Stimulated activated CD8-positive, alpha-beta memory T cell treated with anti-CD3 and anti-CD28 coated beads, Interleukin-4, amount 100 ng/mL, for 4 hours (primary cell): ENCODE measurements at places on chromosomes 7 and 10.

DNA sequence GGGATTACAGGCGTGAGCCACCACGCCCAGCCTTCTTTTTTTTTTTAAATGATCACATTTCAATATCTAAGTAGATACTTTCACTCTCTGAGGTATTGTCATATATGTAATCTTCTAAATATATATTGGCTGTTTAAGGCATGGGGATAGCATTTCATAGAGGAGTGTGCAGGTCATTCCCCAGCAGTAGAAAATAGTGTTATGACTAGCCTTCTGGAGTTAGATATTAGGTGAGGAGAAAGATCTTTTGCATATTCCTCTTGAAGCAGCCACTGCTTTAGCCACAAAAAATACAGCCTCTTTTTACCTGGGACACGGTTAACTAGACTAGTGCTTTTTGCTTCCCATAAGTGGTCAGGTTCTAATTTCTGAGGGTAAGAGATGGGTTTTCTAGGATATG is 28.9 kb downstream of the ADD3 start:
- no peak for DNase-seq

- no peak for DNase-seq
These were observed 91.3 kb upstream of the SMIM30 start for GRCh38 chr7:113209449-113210203.

DNA sequence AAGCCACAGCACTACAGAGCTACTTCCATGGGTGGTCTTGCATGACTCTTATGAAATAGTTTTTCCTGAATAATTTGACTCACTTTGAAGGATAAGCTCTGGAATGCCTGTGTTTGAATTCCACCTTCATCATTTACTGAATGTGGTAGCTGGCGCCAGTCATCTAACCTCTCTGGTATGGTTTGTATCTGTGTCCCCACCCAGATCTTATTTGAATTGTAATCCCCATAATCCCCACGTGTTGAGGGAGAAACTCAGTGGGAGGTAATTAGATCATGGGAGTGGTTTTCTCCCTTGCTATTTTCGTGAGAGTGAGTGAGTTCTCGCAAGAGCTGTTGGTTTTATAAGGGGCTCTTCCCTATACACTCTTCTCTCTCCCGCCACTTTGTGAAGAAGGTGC is 11.2 kb upstream of the SLC13A1 start:
- DNase-seq: no peak

- no peak for DNase-seq
These were observed 76.7 kb downstream of the HHEX start for GRCh38 chr10:92766451-92766850.

- DNase-seq: no peak
These were observed 17.6 kb upstream of the FAM221A start for GRCh38 chr7:23662124-23662983.

DNA sequence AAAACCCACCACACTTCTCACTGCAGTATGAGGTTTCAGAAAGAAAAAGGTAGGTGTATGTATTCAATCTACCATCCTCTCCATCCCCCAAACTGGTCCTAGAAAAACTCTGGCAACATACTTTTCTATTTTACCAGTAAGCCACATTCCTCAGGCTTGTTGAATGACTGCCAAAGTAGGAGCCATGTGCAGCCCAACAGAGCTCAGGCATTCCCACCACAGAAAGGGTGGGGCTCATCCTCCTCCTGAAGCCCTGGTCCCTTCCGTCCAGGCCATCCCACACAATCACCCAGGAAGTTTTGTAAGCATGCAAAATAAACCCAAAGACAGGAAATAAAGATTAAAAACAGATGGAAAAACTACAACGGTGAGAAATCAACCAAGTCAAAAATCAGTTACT is 57.2 kb downstream of the MAD1L1 start:
- no peak for DNase-seq

DNA sequence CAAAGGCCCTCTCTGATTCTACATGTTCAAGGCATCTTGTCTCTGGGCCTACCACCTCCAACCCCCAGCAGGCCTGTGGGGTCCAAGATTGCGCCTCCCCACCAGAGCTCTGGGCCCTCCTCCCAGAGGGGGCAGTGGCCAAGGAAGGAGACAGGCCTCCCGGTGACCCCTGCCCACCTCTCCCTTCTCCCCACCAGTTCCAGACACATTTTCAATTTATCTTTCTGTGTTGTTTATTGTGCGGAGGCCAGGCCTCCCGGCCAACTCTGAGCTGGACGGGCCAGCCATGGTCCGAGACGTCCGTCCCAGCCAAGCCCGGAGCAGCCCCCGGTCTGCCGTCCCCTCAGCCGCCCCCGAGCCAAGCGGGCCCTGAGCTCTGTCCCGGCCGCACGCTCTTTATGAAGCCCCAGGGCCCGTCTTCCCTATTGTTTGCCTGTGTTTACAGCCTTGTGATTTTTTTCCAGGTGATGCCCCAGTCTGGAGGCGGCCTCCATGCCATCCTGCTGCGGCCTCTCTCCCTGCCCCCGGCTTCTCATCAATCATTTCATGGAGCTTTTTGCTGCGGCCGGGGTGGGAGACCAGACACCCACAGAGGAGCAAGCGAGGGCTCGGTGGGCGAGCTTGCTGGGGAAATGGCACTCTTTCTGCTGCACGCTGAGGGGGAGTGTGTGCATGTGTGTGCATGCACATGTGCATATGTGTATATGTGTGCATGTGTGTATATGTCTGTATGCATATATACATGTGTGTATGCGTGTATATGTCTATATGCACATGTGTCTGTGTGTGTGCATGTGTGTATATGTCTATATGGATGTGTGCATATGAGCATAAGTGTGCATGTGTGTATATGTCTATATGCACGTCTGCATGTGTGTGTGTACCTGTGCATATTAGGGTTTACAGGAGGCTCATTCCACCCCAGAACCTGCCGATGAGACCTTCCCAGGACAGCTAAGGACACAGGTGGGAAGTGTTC is 52.7 kb upstream of the ELN start:
- no peak for DNase-seq

GRCh38 chr7:4144172-4144701 is 537.9 kb upstream of the FOXK1 start:
- DNase-seq: no peak

GRCh38 chr10:80289451-80290287 is at the start of gene MAT1A:
Gene MAT1A (minus strand): TSS chr10:80289658. CDS start chr10:80289423, 235 bp downstream.
- DNase-seq: no peak

DNA sequence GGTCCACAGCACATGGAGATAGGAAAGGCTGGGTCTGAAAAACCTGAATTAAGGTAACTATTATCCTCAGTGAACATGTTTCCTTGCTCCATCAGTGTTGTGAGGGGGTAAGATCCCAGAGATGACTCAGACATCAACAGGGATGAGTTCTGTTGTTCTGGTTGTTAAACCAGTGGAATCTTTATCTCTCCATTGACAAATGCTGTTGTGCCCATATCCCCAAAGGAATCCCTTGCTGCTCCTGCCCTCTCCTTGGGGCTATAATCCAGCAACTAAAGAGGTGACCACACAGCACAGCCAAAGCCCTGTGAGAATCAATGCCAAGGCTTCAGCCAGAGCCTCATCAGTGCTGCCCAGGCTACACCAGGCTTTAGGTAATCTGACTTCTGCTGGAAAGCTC is 113.4 kb downstream of the JAZF1 start:
- no peak for DNase-seq

DNA sequence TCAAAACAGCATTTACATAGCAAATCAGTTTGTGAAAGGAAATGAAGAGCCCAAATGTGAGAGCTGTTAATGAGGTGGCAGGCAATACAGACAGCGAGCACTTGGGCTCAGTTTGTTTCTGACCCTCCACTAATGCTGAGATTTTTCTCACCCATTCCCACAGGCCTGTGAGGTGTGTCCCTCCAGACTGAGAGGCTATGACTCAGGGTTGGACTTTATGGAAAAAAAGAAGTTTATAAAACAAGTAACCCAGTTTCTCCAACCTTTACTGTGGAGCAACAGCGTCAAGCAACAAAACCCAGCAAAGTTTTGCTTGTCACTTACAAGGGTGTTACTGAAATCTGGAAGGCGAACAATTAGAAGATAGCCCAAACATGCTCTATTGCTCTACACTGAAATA is 4.9 kb upstream of the FEZF1 start:
- DNase-seq: no peak

- DNase-seq: no peak
These were observed 318.6 kb downstream of the PTEN start for GRCh38 chr10:88181902-88182600.

- no peak for DNase-seq
These were observed 107.0 kb upstream of the PARD3 start for GRCh38 chr10:34922138-34922537.

DNA sequence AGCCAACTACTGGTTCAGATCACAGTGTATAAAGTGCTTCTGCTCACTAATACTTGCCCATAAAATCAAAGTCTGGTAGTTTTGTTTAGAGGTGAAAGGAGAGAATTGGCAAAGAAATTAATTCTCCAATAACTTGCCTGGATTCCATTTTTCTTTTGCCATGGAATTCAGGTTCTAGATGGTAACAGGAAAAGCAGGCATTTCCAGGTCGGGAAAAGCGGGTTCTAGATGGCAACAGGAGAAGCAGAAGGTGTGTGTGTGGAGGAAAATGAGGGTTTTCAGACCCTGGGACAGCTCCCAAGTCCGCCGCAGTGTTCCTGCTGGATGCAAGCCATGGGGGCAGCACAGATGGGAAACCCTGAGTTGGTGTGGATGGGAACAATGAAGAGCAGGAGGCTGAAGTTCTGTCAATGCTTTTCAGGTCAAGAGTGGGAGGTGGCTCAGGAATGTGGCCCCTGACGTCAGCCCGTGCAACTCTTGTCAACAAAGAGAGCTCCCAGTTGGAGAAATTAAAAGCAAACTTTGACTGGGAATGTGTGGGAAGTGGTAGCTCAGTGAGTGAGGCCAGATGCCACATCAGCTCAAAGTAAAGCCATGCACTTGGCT is 696.7 kb downstream of the LRMDA start:
- DNase-seq: no peak

DNA sequence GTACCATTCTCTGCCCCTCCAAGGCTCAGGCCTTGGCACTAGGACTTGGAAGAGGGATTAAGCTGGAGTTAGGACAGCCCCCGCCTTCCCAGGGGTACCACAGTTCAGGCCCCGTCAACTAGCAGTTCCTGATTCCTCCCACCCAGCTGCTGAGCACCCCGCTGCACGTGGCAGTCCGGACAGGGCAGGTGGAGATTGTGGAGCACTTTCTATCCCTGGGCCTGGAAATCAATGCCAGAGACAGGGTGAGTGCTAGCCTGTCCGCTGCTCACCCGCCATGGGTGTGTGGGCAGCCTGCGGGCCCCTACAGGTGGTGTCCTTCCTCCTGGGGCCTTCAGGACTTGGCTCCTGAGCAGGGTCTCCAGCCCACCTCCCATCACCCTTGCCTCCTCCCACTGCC is 2.0 kb upstream of the HOGA1 start:
- DNase-seq: no peak

GRCh38 chr7:55533050-55533728 is 39.1 kb downstream of the VOPP1 start:
- peak; percentile 44 for DNase-seq

DNA sequence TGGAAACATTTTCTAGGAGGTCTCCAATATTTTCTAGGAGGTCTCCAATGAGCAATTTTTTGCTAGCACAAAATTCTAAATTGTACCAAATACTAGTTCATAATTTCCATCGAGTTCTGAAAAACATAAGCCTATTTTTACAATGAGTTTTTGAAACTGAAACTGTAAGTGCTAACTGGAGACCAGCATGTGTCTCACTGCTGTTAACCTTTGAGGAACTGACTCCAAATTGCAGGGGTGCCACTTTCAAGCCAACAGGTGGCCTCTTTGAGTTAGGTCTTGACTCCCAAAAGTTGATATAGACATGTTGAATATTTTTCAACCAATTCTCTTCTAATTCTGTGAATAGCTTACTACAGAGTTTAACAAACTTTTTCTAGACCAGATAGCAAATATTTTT is 58.8 kb downstream of the CAV1 start:
- no peak for DNase-seq

DNA sequence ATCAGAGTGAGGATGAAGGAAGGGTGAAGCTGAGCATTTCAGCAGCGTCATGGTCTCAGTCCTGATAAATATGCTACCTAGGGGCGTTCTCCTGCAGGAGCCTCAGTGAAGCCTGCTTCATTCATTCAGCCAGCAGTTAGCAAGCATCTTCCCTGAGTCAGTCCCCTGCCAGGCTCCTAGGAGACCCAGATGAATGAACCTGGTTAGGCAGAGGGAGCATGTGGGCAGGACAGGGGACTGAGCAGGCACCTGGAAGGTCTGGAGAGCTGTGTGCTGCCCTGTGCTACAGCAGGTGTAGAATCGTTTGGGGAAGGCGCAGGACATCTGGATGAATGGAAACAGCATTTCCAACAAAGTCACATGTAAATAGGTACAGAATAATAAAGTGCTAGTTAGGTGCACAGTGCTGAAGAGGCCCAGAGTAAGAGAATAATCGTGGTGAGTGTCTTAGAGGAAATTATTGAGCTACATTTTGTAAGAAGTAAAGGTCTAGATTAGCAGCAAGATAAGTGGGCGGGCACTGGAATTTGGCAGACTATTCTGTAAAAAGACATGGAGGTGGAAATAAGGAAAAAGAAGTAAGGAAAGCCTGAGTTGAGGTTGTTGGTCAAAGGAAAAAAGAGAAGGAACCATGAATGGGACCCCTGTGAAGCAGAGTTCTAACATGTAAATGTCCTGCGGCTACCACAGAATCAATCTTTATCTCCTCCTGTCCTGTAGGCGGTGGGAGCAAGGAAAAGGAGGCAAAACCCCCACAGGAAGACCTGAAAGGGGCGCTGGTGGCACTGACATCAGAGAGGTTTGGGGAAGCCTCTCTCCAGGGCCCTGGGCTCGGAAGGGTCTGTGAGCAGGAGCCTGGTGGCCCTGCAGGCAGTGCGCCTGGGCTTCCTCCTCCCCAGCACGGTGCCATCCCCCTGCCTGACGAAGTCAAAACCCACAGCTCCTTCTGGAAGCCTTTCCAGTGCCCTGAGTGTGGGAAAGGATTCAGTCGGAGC is 12.0 kb downstream of the ZSCAN25 start:
- DNase-seq: no peak

DNA sequence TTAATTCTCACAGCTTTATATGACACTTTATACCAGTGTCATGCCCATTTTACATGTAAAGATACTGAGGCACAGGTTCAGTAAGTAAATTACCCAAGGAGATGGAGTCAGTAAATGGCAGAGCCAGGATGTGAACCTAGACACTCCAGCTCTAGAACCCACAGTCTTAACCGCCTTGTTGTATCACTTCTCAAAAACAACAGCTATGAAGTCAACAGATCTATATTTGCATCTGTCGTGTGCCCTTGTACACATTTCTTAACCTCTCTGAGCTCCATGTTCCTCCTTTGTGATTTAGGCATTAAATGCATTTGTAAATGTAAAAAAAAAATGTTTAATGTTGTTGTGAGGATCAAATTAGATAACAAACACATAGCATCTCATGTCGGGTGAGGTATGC is 716.2 kb downstream of the SUGCT start:
- DNase-seq: no peak

DNA sequence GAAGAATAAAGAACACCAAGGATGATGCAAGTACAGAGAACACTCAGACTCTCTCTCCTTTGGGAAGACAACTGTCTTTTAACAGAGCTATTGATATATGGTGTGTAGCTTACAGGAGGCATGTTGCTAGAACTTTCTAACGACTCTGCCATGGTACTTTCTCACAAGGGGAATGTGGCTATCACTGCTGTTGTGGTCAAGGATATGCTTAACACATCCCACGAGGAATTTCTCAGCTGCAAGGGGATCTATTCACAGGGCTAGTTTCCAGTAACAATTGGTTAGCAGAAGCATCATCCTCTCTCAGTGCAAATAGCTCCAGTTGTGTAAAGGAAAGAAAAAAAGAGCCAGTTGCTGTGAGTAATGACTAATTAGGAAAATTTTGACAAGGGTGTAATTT is 826.0 kb downstream of the SORCS1 start:
- no peak for DNase-seq
